ENCODE measurements at places on chromosomes 7 and 10.

DNA sequence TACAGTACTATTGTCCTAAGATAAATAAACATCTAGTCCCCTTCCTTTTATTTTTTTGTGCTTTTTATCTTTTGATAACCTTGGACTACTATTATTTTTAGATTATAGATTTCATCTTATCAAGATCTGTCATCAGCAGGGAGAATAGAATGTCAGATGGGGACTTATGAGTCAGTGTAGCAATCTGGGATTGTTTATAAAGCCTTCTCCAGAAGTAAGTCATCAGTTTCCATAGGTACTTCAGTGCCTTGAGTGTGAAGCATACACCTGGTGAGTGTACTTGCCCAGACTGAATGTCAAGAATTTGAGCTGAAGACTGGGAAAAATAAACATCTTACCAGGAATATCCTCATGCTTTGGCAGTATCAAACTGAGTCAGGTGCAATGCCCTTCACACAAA is 2.1 kb downstream of the CASD1 start:
- no peak for DNase-seq

DNA sequence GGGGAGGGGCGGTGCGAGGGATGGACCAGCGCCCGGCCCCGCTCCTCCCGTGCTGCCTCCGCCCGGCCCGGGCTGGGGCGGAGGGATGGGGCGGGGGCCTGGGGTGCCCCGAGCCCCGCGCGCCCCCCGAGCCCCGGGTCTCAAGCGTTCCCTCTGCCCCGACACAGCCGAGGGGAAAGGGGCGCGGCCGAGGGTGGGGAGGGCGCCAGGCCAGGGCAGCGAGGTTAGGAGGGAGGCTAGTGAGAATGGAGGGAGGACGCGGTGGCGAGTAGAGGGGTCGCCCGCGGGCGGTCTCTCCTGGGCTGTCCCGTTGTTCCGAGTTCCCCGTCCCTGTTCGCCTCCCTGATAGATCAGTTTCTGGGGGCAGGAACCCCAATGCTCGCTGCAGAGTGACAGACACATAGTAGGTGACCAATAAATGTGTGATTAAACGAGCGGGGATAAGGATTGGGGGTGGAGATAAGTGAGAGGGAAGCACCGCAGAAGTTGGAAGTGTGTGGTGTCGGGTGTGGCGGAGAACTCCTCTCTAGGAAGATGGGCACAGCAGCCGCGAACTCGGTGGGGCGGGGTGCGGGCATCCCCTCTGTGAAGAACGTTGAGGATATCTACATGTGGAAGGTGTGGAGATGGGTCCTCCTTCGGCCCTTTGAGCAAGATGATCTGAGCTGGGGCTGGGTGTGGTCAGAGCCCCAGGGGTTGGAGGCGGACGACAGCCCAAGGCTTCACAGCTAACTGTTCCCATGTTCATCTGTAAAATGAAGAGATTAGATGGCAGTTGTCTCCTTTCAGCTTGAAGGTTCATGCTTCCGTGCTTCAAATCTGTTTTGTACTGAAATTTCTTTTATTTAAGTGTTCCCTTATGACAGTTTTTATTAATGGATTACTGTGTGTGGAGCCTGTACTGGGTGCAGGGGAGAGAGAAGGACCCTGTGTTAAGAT is 580 bp downstream of the ZNF775 start:
- no peak for DNase-seq

GRCh38 chr10:129353101-129353500 is 113.9 kb upstream of the MGMT start:
- DNase-seq: no peak

GRCh38 chr10:77835669-77836086 is 90.9 kb downstream of the DLG5 start:
- no peak for DNase-seq

- DNase-seq: no peak
Measured at GRCh38 chr7:47218378-47219176, 363.3 kb downstream of the TNS3 start.

DNA sequence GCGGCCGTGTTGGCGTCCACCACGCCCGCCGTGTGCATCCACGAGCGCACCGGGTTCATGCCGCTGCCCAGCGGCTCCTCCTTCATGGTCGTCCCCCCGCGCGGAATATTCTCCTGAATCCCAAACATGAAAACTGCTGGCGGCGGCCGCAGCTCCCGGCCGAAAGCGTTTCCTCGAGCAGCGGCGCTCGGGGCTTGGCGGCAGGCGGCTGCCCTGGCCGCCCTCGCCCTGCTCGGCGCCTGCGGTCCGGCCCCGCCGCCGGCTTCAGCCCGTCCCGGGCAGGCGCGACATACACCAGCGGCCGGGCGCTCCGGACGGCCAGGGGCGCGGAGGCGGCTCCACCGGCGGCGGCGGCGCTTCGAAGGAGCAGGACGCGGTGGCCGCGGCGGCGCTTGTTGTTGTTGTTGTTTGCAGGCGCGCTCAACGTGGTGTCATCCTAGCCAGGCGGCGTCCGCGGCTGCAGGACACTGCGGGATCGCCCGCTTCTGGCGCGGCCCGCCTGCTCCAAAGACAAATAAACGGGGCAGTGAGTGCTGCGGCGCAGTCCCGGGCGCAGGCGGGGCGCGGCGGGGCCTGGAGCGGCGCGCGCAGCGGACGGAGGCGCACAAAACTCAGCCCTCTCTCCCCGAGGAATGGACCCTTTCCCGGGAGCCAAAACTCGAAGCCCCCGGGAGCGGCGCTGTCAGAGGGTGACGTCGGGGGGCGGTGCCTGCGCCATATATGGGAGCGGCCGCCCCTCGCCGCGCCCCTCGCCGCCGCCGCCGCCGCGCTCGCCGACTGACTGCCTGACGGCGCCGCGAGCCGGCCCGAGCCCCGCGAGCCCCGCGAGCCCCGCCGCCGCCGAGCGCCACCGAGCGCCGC is at the start of gene EBF3:
Gene EBF3 (minus strand): TSS at position 634 of the 861 bp plus-strand sequence. CDS start 506 bp downstream, at position 128.
- DNase-seq: peak; percentile 50

DNA sequence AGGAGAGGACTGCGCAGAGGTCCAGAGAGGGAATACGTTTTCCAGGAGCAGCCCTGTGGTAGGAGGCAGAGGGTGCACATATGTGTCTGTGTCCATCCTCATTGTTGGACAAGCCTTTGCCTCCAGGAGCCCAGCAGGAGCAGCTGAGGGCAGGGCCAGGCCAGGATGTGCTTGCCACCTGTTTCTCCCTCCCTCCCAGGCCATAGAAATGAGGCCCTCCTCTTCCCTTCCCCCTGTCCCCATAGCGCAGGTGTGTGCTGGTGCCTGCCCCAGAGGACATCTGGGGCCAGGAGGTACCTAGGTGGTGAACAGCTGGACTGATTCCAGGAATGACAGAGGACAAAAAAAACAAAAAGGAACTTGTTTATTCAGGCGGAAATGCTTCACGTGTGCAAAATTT is 10.5 kb upstream of the CXCL12 start:
- no peak for DNase-seq

DNA sequence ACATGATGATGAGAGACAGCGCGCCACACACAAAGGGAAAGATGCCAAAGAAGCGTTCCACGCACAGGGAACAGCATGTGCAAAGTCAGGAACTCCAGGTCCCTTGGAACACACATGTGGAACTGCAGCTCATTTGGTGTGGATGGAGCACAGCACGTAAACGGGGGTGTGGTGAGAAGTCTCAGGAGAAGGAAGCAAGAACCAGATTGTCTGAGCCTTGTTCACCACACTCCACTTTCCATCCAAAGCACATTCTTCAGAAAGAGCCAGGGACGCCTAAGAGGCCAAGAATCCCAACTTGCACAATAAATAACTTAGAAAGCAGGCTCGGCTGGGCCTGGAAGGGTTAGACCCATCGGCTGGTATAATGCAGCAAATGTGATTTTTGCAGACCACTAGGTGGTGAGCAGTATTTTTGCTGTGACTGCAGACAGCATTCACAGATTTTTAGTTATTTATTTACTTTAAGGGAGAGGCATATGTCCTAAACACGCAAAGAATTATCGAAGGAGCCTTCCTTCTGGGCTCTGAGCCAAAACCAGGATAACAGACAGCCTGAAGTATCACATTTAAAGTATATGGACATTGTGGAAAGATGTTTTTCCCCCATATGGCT is 27.9 kb upstream of the ASCC1 start:
- no peak for DNase-seq
